Myocyte (in vitro differentiated cells): ENCODE measurements at places on chromosomes 13 and 19. TPM values are rescaled to one million over a fixed set of nuclear protein-coding genes. Genes with fewer than 3 reads are reported as not detected.

DNA sequence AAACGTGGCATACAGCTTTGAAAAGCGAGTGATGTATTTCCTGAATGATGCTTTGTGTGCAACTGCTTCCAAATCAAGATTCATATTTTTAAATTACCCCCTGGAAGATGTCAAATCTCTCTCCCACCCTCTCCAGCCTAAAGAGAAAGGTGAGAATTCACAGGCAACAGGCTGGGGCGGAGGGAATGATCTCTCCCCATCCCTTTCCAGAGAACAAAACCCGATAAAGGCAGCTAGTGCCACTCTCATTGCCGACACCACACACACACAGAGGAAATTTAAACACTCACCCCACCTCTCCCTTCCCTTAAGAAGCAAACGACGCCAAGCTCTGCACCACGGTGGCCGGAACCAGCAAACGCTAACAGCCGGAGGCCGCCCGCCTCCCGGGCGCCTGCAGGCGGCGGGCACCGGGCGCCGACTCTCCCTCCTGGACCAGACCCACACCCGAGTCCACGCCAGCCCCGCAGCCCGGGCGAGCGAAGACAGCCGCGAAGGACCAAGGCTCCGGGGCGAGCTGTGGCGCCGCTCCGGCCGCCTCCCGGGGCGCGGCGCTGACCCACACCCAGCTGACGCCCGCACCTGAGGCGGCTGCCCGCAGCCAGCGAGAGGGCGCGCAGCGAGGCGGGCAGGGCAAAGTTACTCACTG lies 477 bp downstream of the LNX2 start:
- DNase-seq: no peak

GRCh38 chr13:40490086-40490758 lies 176.2 kb downstream of the FOXO1 start:
- DNase-seq: no peak

The FCER2 gene
- total RNA-seq: not detected in 2 replicates

The B3GNT3 gene
- not detected in 2 replicates for total RNA-seq

The GRIK5 gene
- total RNA-seq: 0.13 TPM in 1 of 2 replicates, not detected in the other
